ENCODE measurements at places on chromosomes 1 and 21. TPM values are rescaled to one million over a fixed set of nuclear protein-coding genes. Genes with fewer than 3 reads are reported as not detected.

The TAF12 gene
- 30.3 TPM for polyA plus RNA-seq

The CNIH3 gene
- polyA plus RNA-seq: 10.3 TPM

The ACTL8 gene
- polyA plus RNA-seq: not detected

The ZNF593OS gene
- polyA plus RNA-seq: 1.3 TPM

The ALX3 gene
- polyA plus RNA-seq: not detected

The KLHDC7A gene
- polyA plus RNA-seq: 11.7 TPM

The FCRL5 gene
- polyA plus RNA-seq: 0.14 TPM

The ZBTB48 gene
- 19.3 TPM for polyA plus RNA-seq

The CELA3B gene
- polyA plus RNA-seq: not detected

The FOXO6 gene
- polyA plus RNA-seq: 2.4 TPM

- no peak for DNase-seq
Measured at GRCh38 chr1:4444086-4444485, 210.3 kb upstream of the AJAP1 start.

DNA sequence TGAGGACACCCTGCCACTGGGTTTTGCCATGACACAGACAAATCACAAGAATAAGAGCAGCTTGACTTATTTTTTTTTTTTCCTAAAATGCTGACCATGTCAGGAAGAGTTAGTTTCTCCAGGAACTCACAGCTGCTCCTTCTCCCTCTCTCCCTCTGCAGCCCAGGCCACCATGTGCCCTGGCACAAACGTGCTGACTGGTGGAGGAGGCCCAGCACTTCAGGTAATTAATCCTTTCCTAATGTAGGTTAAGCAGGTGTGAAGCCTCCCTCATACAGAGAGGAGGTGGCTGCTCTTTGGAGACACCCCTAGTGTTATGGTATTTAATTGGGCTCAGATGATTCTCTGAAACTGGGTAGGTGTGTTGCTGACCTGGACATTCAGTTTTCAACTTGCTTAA is 129.8 kb upstream of the USH2A start:
- DNase-seq: no peak

- DNase-seq: no peak
Measured at GRCh38 chr1:216903382-216903740, 180.1 kb upstream of the ESRRG start.

GRCh38 chr1:8524627-8525157 is 206.8 kb downstream of the SLC45A1 start:
- DNase-seq: no peak

GRCh38 chr1:203026666-203027663 is 674 bp downstream of the PPFIA4 start:
- DNase-seq: no peak

DNA sequence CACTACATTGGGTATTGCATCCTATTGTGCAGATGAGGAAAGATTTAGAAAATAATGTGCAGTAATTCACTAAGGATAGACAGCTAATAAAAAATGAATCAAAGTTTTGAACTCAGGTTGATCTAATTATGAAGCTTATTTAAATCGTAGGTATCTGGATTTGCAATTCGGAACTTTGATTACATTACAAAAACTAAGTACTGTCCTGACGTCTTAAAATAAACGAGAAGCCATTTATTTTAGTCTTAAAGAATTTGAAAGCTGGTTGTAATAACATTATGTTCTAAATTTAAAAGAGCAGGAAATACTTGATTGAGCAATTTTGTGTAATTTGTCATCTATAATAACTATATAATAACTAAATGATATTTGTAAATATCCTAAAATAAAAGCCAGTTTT is 235.9 kb downstream of the TPR start:
- DNase-seq: no peak

- no peak for DNase-seq
Measured at GRCh38 chr1:201937624-201938213, 8.6 kb downstream of the LMOD1 start.

GRCh38 chr1:25907601-25908000 is 1.4 kb upstream of the STMN1 start:
- DNase-seq: no peak

- no peak for DNase-seq
Measured at GRCh38 chr1:81805537-81806431, 5.0 kb downstream of the ADGRL2 start.

DNA sequence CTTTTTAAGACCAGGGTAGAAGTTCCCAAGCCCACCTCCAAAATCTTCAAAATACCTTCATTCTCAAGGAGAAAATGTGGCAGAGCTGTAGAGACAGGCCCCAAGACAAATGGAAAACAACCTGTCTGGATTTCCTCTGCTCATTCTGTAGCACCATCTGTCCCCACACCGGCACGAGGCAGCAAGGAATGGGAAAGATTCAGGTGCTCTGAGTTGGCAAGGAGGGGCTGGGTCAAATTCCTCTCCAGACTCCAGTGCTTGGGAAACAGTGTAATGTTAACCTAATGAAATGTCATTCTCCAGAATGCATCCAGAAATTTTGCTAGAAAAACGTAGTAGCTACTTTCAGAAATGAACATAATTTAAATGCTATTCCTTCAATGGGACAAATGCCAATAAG is 9.3 kb downstream of the PABPC4 start:
- no peak for DNase-seq

DNA sequence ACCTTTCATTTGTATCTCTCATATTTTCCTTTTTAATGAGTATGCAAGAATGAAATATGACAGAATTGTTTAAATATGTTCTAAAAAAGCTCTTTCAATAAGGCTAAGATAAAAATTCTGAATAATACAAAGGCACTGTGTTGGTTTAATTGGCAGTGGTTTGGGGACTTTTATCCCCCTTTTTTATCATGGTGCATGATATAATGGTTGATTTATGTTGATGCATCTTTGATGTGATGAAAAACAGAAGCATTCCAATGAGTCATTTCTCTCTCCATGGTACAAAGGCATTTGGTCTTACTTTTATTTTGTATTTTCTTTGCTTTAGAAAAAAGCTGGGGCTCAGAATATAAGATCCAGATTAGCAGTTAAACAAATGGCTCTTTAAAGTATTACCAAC is 127.2 kb upstream of the GREM2 start:
- DNase-seq: no peak

DNA sequence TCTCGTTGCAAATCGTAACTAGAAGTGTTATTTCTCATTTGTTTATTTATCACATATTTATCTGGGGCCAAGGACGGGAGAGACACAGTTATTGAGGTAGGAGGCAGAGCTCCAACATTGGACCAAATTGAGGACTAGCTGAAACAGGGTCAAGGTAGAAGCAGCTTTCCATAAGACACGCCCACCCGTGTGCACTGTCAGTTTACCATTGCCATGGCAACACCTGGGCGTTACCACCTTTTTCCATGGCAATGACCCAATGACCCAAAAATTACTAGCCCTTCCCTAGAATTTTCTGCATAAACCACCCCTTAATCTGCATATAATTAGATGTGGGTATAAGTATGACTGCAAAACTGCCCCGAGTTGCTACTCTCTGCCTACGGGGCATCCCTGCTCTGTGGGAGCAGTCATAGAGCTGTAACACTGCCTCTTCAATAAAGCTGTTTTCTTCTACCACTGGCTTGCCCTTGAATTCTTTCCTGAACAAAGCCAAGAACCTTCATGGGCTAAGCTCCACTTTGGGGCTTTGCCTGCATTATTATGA is 72.7 kb downstream of the FBXO2 start:
- DNase-seq: no peak

DNA sequence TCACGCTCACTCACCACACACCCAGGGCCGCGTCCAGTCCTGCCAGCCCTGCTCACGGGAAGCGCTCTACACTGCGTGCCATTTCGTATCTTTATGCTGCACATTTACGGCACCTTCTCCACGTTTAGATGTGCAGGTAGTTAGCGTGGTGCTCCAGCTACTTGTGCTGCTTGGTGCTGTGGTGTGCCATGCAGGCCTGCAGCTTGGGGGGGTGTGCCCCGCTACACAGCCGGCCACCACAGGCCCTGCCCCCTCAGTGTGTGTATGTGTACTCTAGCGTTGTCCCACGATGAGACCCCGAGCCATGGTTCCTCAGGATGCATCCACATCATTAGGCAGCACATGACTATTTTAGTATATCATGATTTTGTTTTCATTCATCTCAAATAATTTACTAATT is 38.3 kb downstream of the SNAP47 start:
- DNase-seq: no peak

DNA sequence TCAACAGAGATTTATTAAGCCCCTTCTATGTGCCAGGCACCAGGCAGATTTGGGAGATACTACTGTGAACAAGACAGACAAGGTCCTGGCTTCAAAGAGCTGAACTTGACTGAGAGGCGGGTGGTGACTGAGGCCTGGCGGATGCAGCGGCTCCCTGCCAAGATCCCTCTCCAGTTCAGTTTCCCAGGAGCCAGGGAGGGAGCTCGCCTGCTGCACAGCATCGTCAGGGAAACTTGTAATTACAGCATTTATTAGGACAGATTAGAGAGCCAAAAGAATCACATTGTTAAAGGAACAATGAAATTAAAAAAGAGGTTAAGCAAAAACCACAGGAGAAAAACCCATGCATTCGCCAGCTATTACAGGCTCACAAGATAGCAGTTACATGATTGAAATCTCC is 55.3 kb downstream of the ETS2 start:
- DNase-seq: no peak

DNA sequence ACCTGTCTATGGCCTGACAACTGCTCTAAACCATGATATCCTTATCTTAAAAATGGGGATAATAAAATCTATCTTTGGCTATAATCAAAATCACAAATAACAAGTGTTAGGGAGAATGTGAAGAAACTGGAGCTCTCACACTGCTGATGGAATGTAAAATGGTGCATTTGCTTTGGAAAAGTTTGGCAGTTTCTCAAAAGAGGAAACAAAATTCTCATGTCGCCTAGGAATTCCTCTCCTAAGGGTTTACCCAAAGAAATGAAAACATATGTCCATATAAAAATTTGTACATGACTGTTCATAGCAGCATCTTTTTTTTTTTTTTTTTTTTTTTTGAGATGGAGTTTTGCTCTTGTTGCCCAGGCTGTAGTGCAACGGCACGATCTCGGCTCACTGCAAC is 64.3 kb downstream of the ZNF281 start:
- no peak for DNase-seq

DNA sequence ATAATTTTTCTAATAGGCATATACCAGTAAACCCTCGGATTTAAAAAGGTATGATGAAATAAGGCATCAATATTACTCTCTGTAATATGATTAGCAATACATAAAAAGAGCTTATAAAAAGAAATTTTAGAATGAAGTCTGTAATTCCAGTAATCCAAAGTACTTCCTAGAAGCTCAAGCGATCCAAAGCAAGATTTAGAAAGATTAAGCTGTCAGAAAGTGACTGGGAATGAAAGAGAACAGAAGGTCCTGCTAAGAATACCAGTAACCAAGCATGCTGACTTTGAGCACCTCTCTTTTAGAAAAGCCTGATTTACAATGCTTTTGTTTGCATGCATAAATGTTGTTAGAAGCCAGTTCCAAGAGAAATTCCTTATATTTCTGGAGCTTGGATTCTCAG is 125.1 kb downstream of the GIPC2 start:
- DNase-seq: no peak

Data from left renal pelvis (tissue), 4 donors.